ENCODE measurements at places on chromosomes 5 and 9.

DNA sequence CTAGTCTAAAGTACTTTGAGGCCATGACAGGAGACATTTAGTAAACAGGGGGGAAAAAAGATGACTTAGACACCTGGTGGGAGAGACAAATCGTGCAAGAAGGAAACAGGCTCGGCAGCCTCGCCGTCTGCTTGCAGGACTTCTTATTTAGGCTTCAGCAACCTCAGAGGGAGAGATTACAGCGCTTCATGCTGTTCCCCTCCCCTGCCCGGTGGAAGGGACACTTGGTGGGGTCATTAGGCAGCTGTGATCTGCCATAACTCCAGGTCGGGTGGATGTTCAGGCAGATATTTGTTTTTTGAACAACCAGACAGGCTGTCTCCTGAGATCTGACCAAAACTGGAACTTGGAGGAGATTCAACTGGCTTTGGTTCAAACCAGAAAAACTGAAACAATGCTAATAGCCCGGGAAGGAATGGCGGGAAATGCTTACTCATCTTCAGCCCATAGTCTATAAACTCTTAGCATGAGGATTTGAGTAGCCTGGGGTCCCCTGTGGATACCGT, 38.1 kb upstream of the CD180 start:
- DNase-seq = no peak

DNA sequence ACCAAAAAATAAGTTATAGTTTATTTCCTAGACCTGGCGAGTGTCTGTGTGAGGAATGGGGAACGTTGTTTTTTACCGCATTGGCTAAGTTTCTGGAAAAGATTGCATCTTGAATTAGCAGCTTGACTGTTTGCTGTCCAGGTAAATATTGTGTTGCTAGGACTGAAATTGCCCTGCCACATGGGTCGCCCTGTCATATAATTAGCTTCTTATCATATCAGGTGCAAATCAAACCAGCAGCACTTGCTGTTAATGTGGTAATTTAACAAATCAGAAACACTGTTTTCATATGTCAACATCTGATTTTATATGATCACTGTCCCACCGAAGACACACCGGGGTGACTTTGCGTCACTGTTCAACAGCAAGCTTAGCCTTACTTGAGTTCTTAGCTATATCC, 63.7 kb upstream of the ZNF622 start:
- no peak for DNase-seq

DNA sequence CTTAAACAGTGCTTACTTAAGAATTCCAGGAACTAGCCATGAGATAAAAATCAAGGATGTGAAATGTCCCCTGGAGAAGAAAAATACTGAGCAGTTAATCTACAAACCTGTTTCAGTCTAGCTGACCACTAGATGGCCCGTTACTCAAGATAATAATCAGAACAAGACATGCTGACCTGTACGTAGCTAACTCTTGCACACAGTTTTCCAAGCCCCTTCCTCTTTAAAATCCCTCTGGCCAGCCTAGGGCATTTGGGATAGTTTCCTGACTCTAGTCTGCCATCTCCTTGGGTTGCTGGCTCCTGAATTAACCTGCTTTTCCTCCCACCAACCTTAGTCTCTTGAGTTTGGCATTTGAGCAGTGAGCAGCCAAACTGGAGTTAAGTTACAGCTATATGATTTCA, 59.2 kb upstream of the TRAF1 start:
- no peak for DNase-seq

GRCh38 chr9:97419309-97419867, 7.5 kb downstream of the TDRD7 start:
- DNase-seq = no peak

GRCh38 chr5:31393126-31393525, 138.8 kb downstream of the DROSHA start:
- no peak for DNase-seq

- no peak for DNase-seq
Observed at GRCh38 chr9:127642082-127642740, 30.1 kb downstream of the STXBP1 start.

DNA sequence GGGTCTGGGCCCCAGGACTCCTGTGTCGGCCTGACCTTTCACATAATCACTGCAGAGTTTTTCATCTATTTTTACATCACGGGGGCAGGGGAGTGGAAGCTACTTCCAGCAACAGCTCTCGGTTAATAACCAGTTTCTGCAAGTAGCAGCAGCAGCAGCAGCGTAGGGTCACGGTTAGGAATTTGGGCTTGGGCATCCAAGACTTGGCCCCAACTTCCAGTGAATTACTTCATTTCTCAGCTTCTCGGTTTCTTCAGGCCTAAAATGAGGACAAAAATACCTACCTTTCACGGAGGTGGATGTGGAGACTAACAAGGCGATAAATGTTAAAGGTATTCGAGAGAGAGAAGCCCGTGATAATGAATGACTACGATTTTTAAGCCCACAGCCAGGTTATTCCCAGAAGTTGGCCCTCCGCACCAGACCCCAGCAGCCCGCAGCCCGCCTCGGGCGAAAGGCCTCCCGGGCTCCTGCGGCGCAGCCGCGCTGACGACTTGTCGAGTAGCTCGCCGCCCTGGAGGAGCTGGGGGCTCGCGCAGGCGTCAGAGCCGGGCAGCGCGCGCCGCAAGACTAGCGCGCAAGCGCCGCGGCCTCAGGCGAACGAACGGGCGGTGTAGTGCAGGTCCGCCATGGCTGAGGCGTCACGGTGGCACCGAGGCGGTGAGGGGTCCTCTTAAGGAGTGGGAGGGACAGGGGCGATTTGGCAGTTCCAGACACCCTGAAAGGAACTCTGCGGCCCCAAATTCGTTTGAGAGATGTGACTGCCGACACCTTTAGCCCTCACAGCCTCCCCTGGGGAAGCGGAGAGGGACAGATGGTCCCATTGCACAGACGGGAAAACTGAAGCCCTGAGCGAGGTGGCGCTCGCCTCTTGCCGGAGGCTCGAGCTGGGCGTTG, at the start of gene PKD2L2:
TSS of gene PKD2L2 (plus strand) at position 595 of the 897 bp plus-strand sequence. CDS start at position 630, 35 bp downstream.
- DNase-seq = peak; percentile 34
